A673 (cell line): ENCODE measurements at places on chromosomes 12 and 14.

DNA sequence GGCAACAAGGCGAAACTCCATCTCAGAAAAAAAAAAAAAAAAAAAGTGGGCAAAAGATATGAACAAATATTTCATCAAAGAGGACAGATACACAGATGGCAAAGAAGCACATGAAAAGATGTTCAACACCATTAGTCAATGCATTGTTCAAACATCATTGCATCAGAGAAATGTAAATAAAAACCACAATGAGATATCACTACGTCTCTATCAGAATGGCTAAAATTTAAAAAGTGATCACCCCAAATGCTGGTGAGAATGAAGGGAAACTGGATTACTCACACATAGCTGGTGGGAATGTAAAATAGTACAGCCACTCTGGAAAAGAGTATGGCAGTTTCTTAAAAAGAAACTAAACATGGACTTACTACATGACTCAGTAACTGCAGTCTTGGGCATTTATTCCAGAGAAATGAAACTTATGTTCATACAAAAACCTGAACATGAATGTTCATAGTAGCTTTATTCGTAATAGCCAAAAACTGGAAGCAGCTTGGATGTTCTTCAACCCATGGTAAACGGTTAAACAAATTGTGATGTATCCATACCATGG lies 3.6 kb downstream of the L2HGDH start:
- DNase-seq, result no peak
- H3K27ac ChIP-seq, result no peak overlapping the region
- no peaks in the 10 kb centered on the region for H3K27me3 ChIP-seq
- no peak overlapping the region for H3K4me3 ChIP-seq

DNA sequence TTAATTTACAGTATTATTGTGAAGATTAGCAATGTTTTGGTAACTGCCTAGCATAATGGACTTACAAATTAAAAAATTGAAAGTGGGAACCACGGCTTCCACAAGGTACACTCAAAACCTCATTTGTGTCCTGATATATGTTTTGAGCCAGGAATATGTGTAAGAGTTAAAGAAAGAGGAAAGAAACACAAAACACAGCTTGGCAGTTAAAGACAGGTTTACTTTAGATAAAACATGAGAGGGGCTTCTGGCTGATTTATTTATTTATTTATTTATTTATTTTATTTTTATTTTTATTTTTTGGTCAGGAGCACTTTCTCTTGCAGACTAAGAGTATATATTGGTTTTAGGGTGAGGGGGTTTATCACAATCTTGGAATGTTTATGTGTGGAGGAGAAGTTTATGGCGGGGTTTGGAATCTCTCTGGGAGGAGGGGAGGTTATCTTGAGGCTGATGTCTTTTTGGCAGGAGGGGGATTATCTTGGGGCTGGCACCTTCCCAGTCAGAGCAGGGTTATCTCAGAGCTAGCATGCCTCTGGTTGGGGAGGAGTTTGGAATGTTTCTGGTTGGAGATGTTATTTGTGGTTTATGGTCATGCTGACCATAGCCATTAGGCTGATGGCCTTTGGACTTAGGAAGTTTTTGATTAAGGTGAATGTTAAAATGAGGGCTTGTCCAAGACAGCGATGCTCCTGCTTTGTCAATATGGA lies 436.7 kb downstream of the DAD1 start:
- DNase-seq, result no peak
- no peaks in the 10 kb centered on the region for H3K36me3 ChIP-seq
- no peaks in the 10 kb centered on the region for H3K27me3 ChIP-seq
- H3K27ac ChIP-seq, result no peak overlapping the region
- peaks cover 7% of the 10 kb centered on the region for H3K4me1 ChIP-seq

DNA sequence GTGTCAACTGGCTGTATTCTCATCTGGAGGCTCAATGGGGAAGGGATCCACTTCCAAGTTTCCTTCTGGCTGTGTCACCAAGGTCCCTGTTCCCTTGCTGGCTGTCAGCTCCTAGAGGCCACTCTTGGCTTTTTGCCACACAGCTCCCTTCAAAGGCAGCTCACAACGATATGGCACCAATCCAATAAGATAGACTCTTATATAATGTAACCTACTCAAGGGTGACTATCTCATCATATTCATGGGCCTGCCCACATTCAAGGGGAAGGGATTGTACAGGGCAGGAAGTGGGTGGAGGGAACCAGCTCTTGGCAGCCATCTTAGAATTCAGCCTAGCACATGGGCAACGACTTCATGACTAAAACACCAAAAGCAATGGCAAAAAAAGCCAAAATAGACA lies 98.7 kb upstream of the PLXNC1 start:
- peak; percentile 20 for DNase-seq
- H3K27me3 ChIP-seq, result no peaks in the 10 kb centered on the region
- H3K4me1 ChIP-seq, result no peaks in the 10 kb centered on the region
- no peak overlapping the region for H3K4me3 ChIP-seq

DNA sequence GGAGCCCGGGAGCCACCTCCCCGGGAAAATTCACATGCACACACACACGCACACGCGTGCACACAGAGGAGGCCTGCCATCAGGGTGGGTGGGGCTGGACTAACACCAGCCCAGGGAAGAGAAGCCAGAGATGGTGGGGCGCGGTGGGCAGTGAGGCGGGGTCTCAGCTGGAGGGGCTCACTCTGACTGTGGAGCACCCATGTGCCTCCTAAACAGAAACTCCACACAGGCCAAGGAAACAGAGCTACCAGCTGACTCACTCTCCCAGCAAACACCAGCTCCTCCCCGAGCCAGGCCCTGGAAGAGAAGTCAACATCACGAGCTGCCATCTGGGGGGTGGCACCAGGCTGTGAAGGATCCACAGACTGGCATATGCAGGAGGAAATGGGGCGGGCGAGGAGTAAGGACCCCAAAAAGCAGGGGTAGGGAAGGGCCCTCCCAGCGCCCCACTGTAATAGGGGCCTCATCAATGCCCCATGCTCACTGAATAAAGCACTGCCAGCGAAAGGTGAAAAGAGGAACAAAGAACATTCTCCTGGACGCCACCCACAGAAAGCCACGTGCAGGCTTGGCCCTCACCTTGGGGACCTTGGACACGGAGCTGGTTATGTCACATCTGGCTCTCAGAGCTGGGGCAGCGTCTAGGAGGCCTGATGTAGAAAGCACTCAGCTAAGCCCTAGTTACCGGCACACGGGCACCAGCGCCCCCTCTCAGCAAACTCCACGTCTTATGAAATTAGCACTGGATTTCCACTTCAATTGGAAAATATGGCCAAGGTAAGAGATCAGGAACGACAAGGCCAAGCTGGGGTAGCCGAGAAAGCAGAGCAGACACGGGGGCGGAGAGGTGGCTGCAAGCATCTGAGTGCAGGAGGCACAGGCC lies 8.4 kb upstream of the INF2 start:
- H3K27me3 ChIP-seq, result no peaks in the 10 kb centered on the region
- DNase-seq, result peak; percentile 64
- peak overlapping the region; percentile 26 for H3K4me3 ChIP-seq
- H3K4me1 ChIP-seq, result peaks cover 58% of the 10 kb centered on the region
- H3K27ac ChIP-seq, result peak overlapping the region; percentile 97

DNA sequence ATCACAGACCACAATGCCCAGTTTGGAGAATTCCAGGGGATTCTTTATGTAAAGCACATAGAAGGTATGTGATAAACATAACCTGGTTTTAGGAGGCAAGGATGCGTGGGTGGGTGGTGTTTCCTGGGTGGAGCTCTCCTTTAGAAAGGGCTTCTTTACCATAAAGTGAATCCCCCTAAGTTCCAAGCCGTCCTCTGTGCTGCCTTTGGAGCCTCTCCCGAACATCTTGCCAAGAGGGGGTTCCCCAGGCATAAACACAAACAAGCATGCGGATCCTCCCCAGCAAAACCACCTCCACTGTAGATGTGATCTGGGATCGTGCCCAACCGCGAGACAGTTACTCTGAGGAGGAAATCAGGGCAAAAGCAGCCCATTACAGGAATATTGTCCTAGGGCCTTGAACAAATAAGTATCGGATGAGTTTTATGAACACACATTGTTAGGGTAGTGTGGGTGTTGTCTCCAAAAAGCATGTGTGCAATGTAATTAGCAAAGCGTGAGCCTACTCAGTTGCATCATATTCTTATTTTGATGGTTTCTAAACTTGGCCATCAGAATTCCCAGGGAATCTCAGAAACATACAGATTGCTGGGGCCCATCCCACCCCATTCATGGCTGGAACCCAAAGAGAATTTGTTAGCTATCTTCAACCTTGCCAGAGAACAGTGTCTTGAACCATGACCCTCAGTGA lies 48.8 kb upstream of the CORO1C start:
- H3K4me3 ChIP-seq, result no peak overlapping the region
- H3K4me1 ChIP-seq, result peaks cover 8% of the 10 kb centered on the region
- DNase-seq, result no peak
- no peaks in the 10 kb centered on the region for H3K36me3 ChIP-seq

DNA sequence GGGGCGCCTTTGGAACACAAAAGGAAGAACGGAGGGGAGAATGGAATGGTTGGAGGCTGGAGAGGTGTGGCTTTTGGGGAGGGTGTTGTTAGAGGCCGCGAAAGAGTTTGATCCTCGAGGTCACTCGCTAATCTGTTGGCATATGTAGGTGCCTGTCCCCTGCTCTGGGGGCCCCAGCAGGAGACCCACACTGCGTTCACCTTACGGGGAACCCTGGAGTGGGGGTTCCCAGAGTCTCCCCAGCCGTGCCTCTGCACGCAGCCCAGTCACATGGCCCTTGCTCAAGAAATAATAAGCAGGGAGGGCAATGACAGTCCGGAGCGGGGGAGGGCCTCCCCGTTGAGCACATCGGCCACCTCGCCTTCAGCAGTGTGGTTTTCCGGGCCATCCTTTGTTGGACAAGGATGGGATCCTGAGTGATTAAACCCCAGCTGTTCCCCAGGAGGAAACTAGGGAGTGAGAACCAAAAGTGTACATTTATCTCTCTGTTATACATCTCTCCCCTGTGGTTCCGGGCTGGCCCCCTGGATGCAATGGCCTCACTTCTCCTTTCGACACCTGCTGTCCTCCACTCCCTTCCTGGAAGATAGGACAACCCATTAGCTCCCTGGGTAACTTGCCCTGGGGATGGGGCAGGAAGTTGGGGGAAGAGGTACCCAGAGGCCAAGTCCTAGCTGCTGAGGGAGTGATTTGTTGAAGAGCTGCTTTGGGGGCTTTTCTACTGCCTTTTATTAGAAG lies 1.3 kb downstream of the PLEKHG3 start:
- peak overlapping the region; percentile 70 for H3K4me3 ChIP-seq
- no peaks in the 10 kb centered on the region for H3K27me3 ChIP-seq
- peaks cover 18% of the 10 kb centered on the region for H3K4me1 ChIP-seq
- peak overlapping the region; percentile 76 for H3K27ac ChIP-seq

DNA sequence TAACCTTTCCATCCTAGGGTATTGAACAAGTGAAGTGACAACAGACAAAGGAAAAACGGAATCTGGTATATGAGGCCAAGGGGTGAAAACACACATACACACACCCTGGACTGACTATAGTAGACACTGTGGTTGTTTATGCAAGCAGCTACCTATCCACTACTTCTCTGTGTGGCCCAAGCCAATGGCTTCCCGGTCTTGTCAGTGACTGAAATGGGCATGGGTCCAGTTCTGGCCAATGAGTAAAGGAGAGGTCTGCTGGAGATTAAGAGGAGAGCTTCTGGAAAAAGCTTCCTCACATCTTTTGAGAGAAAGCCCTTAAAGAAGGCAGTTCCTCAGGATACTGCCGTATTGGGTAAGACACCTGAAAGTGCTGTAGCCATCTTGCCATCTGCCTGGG lies 19.3 kb downstream of the MBIP start:
- H3K27me3 ChIP-seq, result no peaks in the 10 kb centered on the region
- DNase-seq, result no peak
- H3K36me3 ChIP-seq, result peaks cover 36% of the 10 kb centered on the region
- no peaks in the 10 kb centered on the region for H3K4me1 ChIP-seq

- H3K27ac ChIP-seq, result peak overlapping the region; percentile 90
- H3K36me3 ChIP-seq, result no peaks in the 10 kb centered on the region
- peak; percentile 95 for DNase-seq
- peak overlapping the region; percentile 39 for H3K4me3 ChIP-seq
Measured at GRCh38 chr12:57836442-57837375, 9.8 kb downstream of the CTDSP2 start.

- H3K27me3 ChIP-seq, result no peaks in the 10 kb centered on the region
- no peak for DNase-seq
- peaks cover 24% of the 10 kb centered on the region for H3K4me1 ChIP-seq
Measured at GRCh38 chr14:33682760-33683159, 268.1 kb downstream of the EGLN3 start.
